ENCODE measurements at places on chromosomes 16 and 17.

DNA sequence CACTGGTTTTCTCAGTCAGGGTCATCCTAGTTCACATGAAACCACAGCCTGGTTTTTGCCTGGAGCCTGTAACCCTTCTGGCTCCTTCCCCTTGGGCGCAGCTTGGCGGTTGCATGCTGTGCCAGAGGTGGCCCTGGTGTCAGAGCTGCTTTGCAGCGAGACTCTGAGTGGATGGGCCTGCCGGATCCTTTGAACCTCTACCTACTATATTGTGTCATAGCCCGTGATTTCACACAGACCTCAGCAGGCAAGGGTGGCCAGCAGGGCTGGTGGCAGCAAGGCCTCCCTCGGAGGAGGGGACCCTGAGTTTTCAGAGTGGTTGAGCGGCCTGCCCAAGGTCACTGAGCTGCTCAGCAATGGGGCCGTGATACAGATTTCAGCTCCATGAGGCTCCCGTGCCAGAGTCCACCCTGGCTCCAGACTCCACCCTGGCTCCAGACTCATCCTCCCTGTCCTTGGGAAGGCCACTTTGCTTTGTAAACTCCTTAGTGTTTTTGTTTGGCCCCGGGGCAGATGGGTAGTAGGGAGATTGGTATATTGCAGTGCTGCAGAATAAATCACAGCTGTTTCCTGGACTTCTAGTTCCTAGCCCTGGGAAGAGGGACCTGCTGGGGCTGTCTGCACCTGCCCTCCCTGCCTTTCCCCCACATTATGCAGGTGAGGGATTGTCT is 9.7 kb downstream of the MPRIP start:
- DNase-seq = no peak

DNA sequence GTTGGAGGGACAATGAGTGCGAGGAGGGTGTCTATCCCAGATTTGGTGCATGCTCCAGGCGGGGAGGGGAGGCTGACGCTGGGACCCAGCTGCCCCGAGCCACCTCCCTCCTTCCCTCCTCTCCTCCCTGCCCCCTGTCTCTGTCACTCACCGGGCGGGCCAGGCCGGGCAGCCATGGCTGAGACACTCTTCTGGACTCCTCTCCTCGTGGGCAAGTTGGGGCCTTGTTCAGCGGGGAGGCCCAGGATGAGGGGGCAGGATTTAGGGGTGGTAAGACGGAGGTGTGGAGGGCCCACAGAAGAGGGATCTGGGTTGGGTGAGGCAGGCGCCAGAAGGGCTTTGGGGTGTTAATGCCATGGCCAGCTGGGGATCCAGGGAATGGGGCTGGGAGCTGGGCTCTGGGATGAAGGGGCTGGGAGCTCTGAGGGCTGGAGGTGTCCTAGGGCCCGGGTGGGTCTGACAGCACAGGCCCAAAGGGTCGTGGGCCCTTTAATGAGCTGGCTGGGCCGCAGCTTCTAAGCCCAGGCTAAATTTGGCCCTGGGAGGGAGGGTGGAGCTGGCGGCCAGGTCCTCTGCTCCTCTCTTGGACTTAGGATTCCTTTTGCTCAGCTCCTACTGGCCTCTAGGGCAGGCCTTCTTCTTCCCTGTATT is at the start of gene SGCA:
SGCA (plus strand) TSS at position 139 of the 651 bp plus-strand sequence; CDS start at position 175, 36 bp downstream.
- DNase-seq = no peak

DNA sequence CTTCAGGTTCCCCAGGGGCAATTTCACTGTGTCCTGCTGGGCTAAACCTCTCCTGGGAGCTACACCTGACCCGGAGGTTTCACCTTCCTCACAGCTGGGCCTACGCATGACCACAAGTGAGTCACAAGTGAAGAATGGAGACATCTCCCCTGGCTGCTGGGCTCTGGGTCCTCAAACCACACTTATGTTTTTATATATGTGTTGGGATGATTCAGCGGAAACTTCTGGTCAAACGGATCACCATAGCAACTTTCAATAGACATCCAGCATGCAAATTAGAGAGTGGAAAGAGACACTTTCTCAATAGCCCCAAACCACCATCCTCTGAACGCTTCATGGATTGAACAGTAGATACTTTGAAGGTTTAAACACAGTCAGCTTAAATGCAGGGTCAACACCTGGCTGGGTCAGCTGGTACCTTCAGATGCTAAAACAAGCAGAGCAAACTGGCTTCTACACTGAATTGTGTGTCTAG is 28.0 kb upstream of the MAF start:
- peak; percentile 31 for DNase-seq

DNA sequence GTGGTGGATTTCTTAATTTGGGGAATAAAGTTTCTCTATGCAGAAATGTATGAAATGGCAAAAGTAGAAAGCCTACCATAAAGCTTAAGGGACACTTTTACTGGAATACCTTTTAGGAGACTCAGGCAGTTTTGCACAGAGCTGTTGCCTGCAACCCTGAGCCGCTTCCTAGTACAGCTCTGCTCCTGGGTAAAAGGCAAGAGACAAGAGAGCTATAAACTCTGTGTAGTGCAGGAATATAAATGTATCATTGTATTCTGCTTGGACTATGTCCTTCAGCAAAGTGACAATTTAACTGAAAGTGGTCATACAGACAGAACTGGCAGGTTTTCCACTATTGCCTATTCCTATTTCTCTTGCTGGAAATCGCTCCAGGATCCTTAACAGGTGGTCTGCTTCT is 65.3 kb upstream of the MYOCD start:
- no peak for DNase-seq

- DNase-seq = no peak
Observed at GRCh38 chr17:11682646-11683045, 84.4 kb downstream of the DNAH9 start.

- no peak for DNase-seq
Observed at GRCh38 chr16:47924950-47925349, 230.8 kb downstream of the ABCC12 start.

DNA sequence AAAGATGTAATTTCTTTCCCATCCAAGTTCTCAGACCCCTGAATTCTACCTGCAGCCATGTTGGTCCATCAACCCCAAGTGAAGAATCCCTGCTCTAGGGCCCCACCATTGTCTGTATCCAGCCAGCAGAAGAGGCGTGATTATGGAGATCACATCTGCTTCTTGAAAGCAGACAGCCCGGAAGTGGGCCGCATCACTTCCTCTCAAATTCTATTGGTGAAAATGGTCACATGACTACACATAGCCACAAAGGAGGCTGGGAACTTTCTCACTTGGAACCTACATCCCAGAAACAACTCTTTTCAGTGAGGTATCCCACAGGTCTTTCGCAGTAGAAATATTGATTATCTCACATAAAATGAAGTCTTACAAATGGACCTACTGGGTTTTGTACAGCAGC is 40.1 kb downstream of the IL4R start:
- DNase-seq = no peak

DNA sequence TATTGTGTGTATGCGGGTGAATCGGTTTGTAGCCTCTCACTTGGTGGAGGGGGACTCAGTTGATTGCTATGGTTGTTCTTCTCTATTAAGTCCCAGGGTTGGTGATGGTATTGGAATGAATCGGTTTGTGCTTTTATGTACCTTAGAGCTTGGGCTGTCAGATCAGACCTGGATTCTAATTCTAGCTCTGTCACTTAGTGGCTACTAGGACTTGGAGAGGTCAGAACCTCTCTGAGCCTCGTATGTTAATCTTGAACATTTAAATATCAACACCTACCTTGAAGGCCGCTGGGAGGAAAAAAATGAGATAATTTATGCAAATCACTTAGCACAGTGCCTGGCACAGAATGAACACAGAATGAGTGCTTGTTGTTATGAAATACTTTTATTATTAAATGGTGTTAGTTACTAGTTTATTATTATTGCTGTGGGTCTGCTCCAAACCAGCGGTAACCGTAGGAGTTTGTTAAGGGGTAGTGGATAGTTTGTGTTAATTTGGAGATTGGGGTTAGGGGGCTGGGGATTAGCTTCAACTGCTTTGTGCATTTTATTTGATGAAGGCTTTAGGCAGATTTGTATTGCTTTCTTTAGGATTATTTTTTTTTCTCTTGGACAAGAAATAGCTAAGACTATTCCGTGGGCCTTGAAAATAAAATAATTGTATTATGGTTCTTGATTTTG is 3.5 kb downstream of the KDM6B start:
- DNase-seq = peak; percentile 33

DNA sequence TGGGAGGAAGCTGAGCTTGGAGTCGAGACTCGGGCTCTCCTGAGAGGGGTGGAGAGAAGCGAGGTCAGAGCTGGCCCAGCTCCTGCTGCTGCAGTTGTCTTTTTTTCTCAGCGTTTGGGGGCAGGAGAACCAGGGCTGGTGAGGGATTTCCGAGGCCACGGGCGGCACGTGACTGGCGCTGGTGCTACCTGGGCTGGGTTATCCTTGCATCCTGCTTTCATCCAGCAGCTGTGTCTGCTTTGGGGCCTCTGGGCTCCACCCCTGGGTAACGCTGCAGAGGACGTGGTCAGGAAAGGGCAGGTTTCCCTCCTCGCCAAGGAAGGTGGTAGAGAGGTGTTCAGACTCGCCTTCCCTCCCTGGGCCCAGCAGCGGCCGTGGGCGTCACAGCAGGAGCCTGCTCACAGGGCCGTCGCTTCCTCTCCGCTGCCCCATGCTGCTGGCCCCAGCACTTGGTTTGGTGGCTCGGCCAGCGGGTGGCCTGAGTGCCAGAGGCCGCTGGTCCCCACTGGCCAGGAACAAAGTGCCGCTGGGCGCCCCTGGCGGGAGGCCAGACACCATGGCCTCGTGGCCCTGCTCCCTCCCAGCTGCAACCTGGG is 22.5 kb downstream of the GSE1 start:
- no peak for DNase-seq

GRCh38 chr17:50658616-50659015 is 23.9 kb downstream of the ABCC3 start:
- DNase-seq = no peak

DNA sequence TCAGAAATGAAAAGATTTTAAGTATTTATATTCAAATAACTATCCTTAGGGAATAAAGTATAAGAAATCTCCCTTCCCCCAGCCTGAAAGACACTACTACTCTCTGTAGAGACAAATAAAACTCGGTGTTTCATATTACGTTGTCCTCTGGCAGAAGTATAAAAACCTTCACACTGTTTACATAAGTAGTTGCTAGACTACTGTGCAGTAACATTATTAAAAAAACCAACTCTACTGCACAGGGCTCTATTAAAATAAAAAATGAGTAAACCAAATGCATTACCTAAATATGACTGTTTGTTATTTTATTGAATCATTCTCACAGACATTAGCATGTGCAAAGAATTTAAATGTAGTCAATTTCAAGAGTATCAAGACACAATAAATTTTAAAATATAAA is 67.4 kb downstream of the MED13 start:
- no peak for DNase-seq

- no peak for DNase-seq
Observed at GRCh38 chr17:41777157-41777573, 9.3 kb downstream of the JUP start.

DNA sequence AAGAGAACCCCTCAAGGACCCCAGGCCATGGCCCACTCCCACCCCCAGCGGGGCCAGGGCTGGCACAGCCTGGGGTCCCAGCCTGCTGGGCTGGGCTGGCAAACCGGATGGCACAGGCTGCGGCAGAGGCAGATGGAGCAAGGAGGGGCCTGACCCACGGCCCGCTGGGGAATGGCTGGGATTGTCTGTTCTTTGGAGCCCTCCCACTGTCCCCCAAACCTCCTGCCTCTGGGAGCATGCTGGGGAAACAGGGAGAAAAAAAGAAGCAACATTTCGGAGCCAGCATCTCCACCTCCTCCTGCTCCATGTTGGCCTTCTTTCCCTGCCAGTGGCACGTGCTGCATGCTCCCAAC is 37.1 kb upstream of the LHX1 start:
- no peak for DNase-seq
